Sigmoid colon (tissue), 7 donors: ENCODE measurements at places on chromosomes 2 and 18.
A peak's percentile ranks its signal among the peaks of the same experiment; 100 is the strongest.

DNA sequence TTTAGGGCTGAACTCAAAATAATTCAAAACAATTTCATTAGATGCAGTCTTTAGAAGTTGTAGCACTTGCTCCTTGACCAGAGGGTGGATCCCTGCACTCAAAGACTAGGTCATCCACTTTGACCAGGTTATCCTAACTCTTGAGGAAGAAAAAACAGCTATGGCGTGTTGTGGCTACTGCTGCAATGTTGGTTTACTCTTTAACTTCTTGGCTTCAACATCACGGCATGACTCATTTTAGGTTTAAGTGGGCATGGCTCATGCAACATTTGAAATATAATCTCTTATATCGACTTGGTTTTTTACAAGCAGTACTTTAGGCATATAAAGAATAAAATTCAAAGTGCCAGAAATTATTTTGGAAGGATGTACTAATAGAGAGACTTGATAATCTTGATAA lies 35.4 kb downstream of the ANKRD29 start:
- DNase-seq, result no peak

GRCh38 chr2:1181893-1182292 lies 231.2 kb downstream of the SNTG2 start:
- DNase-seq, result no peak

- DNase-seq, result no peak
Measured at GRCh38 chr2:159124441-159124911, 156.0 kb downstream of the TANC1 start.

GRCh38 chr2:36741188-36741837 lies 44.8 kb downstream of the VIT start:
- DNase-seq, result no peak

- no peak for DNase-seq
Measured at GRCh38 chr2:43840965-43841364, 2.2 kb downstream of the ABCG8 start.

DNA sequence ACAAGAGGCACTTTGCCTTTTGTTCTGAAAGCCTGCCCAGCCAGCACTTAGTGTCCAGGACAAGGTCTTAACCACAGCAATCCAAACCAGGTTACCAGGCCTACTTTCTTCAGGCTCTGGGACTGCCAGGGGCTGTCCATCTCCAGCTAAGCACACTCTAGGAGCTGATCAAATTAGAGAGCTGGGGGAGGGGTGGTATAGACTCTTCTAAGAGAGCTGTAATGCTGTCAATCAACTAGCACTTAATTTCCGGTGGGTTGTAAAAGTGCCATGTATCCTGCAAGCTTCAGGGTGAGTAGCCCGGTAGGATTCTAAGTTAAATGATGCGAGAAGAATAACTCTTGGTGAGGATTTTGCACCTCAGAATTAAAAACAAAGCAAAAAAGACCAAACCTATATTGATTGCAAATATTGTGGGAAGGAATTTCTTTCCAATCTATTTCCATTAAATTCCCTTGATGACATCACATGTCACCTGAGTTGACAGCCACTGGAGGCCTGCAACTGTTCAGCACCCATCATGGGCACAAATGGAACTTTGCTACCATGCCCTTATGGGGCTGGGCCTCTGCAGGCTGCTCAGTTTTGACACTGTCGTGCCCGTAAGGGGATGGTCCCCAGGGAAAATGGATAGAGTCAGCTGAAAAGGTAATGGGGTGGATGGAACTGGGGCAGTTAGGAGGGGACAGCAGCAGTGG lies 8.7 kb upstream of the COX7A2L start:
- DNase-seq, result no peak

GRCh38 chr18:58290116-58290695 lies 246.2 kb downstream of the NEDD4L start:
- DNase-seq, result no peak

- no peak for DNase-seq
Measured at GRCh38 chr2:20425884-20426283, 21.0 kb upstream of the RHOB start.

DNA sequence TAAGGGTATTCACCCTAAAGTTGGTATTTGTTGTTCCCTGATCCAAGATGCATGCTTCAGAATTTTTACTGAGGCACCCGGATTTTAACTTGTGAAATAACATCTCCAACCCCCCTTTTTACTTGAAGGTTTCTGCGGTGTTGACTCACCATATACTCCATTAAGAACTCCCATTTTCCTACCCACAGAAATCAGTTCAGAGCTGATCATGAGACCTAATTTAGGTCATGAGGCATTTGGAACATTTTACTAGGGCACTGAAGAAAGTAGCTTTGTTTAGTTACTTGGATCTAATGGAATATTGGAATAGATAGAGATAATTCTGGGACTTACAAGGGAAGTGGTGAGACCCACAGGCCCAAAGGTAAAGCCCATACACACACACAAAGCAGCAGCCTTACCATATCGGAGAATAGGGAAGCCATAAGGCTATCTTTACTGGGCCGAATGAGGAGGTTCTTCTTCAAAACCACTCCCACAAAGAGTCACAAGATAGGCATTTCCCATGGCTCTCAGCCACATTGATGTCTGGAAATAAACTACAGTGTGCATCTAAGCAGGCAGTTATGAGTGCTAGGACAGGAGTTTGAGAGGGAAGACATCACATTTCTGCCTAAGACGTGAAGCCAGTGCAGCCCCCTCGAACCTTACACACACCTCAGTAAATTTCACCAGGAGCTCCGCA lies 681.0 kb upstream of the LRRTM4 start:
- DNase-seq, result no peak

DNA sequence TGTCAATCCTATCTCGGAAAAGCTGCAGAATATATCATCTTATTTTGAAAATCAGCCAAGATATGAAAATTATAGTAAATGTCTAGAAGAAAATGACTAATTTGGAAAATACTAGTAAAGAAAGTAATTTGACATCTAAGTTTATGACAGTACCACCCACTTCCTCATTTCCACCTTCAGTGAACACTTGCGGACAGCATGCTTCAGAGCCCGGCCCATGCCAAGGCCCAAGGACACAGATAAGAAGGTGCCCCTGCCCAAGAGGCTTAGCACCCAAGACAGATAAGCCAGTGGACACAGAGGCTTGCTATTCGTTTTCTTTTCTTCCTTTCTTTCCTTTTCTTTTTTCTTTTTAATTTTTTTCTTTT lies 4.8 kb upstream of the KCNG2 start:
- DNase-seq, result peak; percentile 55
